ENCODE measurements at places on chromosomes 11 and 22.

DNA sequence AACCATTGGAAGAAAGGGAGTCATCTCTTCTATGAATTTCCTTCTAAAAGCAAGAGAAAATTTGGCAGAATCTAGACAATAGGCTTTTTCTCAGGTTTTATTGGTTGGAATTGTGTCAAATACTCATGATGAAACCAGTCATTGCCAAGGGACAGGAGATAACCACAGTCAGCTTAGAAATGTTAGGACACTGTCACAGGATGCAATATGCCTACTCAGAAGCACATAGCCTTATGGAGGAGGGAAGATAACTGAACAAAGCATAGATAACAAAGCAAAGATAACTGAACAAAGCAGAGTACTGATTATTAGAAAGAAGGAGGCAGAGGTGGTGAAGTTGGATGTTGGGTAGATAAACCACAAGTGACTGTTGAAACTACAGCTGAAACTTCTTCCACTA is 303.5 kb upstream of the PDGFD start:
- DNase-seq: no peak

DNA sequence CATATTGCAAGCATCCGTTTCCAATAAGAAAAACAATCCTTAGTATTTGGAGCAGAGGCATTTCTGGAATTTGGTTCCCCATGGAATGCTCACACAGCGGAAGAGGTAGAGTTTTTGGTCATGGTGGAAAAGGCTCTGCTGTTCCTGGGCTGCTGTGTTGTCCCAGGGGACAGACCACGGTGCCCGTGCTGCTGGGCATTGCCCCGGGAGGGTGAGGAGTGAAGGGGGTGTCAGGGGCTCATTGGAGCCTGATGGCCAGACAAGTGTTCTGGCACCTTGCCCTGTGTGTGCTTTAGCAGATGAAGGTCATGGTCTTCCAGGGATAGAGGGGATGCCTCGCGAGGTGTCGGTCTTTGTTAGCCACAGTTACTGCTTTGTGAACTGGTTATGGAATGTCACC is 61.2 kb downstream of the MPPED1 start:
- no peak for DNase-seq

DNA sequence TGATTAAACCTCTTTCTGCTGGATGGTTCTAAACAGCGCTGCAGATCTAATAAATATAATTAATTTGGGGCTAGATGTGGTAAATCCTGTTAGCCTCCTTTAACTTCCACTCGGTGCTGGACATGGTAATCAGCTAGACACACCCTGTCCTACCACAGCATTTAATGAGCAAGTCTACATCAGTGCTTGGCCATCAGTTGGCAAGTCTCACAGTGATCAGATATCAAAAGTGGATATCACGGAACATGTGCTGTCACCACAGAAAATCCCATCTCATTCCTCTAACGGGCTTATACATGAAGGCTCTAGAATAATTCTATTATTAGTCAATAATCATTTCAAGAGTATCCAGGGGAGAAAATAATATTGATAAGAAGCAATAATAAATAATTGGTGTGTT is 5.6 kb upstream of the USP28 start:
- no peak for DNase-seq

- no peak for DNase-seq
Measured at GRCh38 chr22:45192701-45193187, 29.0 kb downstream of the NUP50 start.

DNA sequence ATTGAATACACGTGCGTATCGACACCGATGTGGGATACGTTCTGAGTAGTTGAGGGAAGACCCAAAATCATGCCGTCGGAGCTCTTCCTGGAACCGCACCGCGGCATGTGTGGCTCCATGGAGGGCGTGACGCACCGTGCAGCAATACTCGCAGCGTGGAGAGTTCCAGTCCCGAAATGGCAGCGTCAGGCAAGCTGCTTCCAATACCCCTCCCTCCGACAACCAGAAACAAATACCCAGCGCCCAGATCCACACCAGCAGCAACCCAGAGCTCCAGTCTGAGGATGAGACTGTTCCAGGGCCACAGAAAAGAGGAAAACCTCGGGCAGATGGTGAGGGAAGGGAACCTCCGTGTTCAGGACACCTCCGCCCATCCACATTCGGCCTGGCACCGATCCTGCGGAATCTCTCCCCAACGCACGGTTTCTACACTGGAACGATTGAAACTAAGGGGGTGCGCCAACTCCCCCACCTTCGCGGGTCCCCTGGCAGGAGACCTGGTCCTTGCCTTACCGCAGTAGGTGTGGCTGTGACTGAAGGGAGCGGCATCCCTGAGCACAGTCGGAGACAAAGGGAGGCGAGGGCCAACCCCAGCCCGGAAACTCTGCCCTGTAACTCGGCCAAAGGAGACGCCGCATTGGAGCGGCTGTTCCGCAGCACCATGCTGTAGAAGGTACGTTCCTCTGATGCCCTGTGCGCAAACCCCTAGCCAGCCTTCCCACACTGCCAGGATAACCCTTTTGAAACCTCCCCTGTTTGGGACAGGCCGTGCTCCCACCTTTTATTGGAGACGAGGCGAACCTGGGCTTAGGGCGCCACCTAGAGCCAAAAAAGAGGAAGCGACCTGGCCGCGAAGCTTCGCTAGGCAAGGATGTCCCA is 28.2 kb downstream of the DBX1 start:
- DNase-seq: no peak

DNA sequence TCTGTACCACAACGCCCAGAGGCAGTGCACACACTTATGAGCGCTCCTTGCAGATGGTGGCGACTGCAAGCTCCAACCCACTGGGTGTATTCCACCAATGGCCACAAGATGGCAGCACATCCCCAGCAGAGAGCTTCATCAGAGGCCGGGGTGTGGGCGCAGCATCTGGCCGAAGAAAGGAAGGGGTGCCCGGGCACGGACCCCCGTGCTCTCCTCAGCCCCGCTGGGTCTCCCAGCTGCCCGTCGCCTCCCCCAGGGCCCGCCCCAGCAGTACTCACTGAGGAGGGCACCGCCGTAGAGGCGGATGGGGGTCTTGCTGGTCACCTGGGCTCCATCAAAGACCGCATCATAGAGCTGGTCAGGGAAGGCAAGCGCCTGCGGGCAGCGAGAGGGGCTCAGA is 14.2 kb downstream of the TP53I11 start:
- peak; percentile 76 for DNase-seq

Measured in stimulated activated CD8-positive, alpha-beta memory T cell treated with anti-CD3 and anti-CD28 coated beads, Interleukin-7, amount 100 ng/mL, for 24 hours (primary cell).